ENCODE measurements at places on chromosomes 4 and X. TPM values are rescaled to one million over a fixed set of nuclear protein-coding genes. Genes with fewer than 3 reads are reported as not detected.

The ENPP6 gene
- total RNA-seq = 3.9 TPM

The PAGE5 gene
- total RNA-seq = not detected

The USP26 gene
- not detected for total RNA-seq

The PDGFRA gene
- 253 TPM for total RNA-seq

The TLL1 gene
- total RNA-seq = 4.1 TPM

The PIGA gene
- total RNA-seq = 16.2 TPM

All from metanephros (tissue), 2 donors.